Stimulated activated CD8-positive, alpha-beta memory T cell treated with anti-CD3 and anti-CD28 coated beads, Interleukin-15, amount 100 ng/mL, for 24 hours (primary cell): ENCODE measurements at places on chromosomes 6 and 20.
A peak's percentile ranks its signal among the peaks of the same experiment; 100 is the strongest.

GRCh38 chr20:10784554-10785183 lies 110.9 kb upstream of the JAG1 start:
- no peak for DNase-seq

GRCh38 chr6:160801418-160801817 lies 99.4 kb downstream of the PLG start:
- DNase-seq = no peak

DNA sequence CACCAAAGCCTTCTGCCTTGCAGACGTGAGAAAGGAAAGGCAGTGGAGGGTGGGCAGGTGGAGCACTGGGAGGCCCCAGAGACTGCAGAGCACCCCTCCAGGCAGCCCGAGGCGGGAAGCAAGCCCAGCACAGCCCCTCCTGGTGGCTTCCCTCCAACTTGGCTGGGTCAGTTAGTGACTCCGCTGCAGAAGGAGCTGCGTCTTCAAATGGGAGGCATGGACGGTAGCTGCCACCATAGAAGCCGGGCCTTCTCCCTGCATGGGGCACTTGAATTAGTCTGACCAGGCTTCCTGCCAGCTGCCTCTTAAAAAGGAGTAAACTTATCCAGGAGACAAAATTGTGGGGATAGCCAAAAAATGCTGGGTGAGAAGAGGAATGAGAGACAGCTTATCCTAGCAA lies 88.0 kb upstream of the RPS6KA2 start:
- DNase-seq = no peak

GRCh38 chr6:156795825-156796224 lies 18.6 kb downstream of the ARID1B start:
- no peak for DNase-seq

- DNase-seq = no peak
Observed at GRCh38 chr6:6460416-6460815, 128.1 kb upstream of the LY86 start.

DNA sequence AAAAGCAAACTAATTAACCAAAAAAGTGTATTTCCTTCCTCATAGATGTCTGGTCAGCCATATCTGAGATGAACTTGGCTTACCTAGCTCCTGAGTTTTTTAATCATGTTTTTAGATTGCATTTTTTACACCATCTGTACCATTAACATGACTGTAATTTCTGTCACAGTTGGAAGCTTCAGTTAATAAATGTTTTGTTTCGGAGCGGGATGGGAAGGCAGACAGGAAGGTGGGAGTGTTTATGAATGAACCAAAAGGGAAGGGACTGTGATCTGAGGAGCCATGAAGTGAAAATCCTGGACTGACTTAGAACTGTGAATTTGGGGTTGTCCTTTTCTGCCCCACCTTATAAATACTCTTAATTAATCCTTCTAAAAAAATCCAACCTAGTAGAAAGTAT lies 445.6 kb upstream of the SOX4 start:
- DNase-seq = no peak

DNA sequence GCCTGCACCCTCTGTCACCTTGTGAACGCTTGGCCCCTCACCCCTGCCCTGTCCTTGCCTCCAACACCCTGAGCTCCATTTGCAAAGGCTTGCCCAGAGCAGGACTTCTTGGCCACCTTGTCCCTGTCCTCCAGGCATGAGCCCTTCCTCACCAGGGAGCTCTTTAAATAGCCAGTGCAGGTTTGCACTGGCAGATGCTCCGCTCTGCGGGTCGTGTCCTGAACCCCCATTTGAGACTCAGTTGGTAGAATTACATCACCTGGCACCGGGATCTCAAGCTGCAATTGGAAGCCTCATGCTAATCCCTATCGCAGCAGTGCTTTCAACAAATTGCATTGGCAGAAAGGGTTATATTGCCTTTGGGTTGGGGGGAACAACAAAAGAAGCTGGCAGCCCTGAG lies 85.9 kb downstream of the TRMT6 start:
- no peak for DNase-seq

- DNase-seq = no peak
Observed at GRCh38 chr20:19789009-19789408, 31.0 kb downstream of the RIN2 start.

DNA sequence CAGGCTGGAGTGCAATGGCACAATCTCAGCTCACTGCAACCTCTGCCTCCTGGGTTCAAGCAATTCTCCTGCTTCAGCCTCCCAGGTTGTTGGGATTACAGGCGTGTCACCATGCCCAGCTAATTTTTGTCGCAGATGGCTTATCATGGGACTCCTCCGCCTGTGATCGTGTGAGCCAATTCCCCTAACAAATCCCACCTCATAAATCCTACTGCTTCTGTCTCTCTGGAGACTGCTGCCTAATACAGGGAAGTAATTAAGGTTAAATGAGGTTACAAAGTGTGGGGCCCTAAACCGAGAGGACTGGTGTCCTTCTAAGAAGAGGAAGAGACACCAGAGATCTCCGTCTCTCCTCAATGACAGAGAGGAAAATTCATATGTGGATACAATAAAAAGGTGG lies 52.0 kb downstream of the TRPC4AP start:
- no peak for DNase-seq

GRCh38 chr6:34052918-34053608 lies 92.8 kb downstream of the GRM4 start:
- no peak for DNase-seq

- DNase-seq = no peak
Observed at GRCh38 chr6:129576456-129576855, 133.5 kb downstream of the ARHGAP18 start.

GRCh38 chr20:21183722-21184121 lies 57.8 kb downstream of the KIZ start:
- DNase-seq = no peak

DNA sequence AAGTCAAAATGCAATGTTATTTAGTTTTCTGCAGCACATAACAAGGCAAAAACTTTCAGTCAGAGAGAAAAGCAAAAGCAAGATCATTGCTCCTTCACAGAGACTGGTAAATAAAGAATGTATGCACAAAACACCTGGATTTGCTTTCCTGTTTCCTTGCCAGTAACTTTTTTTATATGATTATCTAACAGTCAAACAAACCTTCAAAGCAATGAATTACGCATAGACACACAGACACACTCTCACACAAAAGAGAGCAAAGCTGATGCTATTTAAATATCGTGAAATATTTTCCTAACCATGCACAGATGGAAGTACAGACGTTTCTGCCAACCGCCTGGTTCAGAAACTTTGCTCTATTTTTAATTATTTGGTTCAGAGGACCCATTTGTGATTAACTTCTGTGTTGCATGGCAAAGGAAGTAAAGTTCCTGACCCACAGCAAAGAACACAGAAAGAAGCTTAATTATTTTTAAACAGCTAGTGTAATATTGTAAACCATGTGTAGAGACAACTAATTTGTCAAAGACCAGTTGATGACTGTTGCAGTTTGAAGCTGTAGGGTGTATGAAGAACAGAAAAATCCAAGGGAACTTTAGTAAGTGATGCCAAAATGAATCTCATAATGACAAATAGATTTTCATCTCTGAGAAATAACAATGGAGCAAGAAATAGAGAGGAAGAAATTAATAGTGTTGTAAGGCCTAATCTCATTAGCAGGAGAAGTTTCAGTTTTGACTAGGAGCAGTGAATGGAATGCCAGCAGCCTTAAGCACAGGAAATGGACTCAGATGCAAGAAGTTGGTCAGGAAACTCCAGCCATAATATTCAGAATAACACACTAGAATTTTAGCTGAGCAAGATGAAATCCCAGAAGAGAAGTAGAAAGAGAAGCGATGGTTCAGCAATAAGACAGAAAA lies 24.1 kb downstream of the ATXN1 start:
- DNase-seq = no peak

- DNase-seq = no peak
Observed at GRCh38 chr6:56851541-56852259, 103.2 kb upstream of the BEND6 start.

DNA sequence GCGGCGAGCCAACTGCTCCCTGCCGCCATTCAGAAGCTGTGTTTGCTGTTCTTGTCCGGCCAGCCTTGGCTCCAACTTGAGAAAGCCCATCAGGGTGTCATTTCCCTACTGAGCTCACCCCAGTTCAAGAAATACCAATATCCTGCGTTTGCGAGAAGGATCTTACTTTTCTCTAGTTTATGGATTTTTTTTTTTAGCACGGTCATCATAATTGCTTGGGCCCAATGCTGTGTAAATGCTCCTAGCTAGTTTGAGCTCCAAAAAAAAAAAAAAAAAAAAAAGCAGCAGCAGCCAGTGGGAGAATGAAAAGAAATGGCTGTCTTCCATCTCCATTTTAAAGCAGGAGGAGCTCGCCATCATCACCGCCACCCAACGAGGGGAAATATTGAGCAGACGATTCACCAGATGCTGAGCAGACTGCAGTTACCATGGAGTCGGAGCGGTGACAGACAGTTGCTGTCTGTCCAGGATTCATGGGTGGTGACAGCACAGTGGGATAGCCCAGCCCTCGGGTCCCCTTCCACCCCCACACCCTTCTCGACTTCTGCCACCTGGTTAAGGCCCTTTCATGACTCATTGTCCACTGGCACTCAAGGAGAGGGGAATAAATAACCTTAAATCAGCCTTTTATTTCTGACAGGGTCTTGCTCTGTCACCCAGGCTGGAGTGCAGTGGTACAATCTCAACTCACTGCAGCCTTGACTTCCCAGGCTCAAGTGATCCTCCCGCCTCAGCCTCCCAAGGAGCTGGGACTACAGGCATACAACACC lies 132.4 kb upstream of the SNX9 start:
- no peak for DNase-seq

- DNase-seq = no peak
Observed at GRCh38 chr6:170096191-170096802, 194.6 kb downstream of the DLL1 start.

- no peak for DNase-seq
Observed at GRCh38 chr6:168206661-168207274, 112.8 kb downstream of the DACT2 start.

DNA sequence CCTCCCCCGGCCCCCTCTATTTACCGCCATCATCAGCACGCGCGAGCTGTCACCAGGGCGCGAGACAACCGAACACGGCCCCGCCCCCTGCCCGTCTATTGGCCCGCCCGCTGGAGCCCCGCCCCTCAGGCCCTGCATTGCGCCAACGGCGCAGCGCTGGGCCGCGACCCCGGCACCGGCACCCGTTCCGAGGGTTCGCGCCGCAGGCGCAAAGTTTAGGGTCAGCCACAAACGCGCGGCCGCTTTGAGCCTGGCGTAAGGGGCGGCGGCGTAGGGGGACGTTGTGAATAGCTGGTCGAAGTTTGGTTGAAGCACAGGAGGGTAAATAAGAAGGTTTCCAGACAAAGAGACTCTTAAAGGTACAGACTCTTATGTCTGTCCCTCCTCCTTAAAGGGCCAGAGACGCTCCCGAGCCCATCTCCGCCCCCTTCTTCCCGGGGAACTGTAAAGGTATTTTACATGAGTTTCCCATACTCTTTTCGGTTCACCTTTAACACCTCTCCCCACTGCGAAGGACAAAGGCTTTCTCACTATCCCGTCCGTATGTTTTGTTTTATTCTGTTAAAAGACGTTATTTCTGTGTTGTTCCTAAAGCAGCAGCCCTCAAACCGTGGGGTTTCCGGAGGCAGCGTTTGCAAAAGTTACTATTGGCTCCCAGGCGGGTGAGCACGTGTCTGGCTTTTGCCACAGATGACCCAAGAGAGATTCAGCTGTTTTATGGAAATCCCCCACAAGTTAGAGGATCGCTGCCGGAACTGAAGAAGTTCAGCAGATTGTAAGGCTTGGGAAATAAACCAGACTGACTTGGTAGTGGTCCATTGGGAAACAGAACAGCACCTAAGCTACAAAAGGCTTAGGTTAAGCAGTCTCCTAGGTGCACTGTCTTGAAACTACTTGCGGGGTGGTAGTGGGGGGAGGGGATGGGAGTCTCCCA lies at the start of gene USP49:
USP49 (minus strand) TSS at position 76 of the 934 bp plus-strand sequence. CDS start 88,392 bp downstream, outside the sequence.
- peak; percentile 87 for DNase-seq

GRCh38 chr20:14957402-14957801 lies 620.0 kb upstream of the FLRT3 start:
- DNase-seq = no peak

DNA sequence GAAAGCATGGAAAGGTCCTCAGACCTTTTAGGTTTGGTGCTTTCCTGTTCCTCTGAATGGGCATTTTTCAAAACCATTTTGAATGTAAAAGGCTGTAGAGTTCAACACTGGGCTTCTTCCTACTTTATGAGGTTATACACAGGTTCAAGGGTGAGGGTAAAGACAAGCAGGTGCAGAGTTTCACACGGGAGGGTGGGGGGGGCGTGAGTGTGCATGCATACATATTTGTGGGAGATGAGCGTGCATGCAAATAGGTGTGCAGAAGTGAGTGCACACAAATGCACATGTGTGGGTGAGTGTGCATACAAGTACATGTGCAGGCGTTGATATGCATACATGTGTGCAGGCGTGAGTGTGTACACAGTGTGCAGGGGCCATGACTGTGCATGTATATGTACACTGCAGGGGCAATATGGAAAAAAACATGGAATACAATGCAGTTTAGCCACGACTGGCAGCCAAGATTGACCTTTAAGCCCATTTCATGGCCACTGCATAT lies 183.1 kb downstream of the GMPR start:
- no peak for DNase-seq
